ENCODE measurements at places on chromosomes 12 and 14.

DNA sequence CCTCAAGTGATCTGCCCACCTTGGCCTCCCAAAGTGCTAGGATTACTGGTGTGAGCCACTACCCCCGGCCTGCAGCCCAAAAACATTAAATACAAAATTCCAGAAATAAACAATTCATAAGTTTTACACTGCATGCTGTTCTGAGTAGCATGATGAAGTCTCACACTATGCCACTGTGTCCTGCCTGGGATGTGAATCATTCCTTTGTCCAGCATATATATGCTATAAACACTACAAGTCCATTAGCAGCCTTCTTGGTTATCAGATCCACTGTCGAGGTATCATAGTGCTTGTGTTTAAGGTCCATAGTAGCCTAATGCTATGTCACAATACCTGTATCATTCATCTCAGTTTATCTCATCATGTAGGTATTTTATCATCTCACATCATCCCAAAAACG, 15.9 kb downstream of the INTS13 start:
- DNase-seq = no peak

DNA sequence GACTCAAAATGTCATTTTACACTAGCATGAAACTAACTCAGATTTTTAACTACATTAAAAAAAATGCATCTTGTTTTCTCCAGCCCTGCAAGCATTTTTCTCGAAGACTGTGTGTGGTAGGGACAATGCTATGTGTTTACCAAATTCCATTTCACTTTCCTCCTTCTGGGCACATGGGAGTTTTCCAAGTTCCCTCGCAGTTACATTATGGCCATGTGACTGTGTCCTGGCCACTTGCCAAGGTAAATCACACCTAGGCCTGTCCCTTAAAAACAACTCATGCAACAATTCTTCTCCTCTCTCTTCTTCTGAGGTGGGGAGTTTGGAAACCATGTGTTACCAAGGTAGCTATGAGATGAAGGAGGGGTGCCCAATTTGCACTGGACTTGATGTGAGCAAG, 108.7 kb downstream of the SYT10 start:
- DNase-seq = no peak

- DNase-seq = no peak
These were observed 46.7 kb upstream of the CORO1C start for GRCh38 chr12:108778053-108778452.

- DNase-seq = no peak
These were observed 21.1 kb upstream of the AKAP6 start for GRCh38 chr14:32307881-32308582.

- peak; percentile 81 for DNase-seq
These were observed 15.4 kb downstream of the SELPLG start for GRCh38 chr12:108618079-108618952.

- DNase-seq = no peak
These were observed 17.2 kb downstream of the ADCY6 start for GRCh38 chr12:48771588-48772112.

- no peak for DNase-seq
These were observed 44.7 kb downstream of the SLC5A8 start for GRCh38 chr12:101165319-101165718.

GRCh38 chr14:58918066-58918738, 270.3 kb upstream of the DAAM1 start:
- DNase-seq = no peak

- no peak for DNase-seq
These were observed 479.1 kb downstream of the ATP23 start for GRCh38 chr12:58420503-58420902.

GRCh38 chr14:79017561-79017960, 847.4 kb downstream of the NRXN3 start:
- no peak for DNase-seq

DNA sequence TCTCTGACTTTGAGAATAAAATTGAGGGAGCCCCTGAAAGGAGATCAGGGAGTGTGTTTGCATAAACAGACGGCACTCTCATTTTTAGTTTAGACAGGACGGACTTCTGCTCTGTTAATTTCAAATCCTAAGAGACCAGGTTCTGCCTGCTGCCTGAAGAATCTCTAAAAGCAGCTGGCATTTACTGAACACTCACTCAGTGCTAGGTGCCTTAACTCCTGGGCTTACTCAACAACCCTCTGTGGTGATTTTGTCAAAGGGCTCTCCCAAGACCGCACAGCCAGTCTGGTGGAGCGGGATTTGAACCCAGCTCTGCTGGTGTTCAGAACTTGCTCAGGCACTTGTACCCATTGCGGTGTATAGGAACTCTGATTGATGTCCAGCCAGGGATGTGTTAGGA, 2.2 kb downstream of the ORAI1 start:
- no peak for DNase-seq

DNA sequence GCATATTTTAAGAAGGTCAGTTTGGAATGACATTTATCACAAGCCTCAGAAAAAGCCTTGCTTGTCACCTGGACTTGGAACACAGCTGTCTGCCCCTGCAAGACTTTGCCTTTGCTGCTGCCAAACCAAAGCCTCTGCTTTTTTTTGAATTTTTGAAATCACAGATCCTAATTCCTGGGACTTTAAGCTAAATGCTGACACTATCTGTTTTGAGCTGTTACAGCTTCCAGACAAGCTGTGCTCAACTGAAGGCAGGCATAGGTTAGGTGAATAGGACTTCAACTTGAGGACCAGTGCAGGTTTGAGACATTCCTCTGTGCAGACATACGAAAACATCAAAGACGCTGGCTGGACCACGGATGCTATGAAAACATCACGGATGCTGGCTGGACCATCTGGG, 11.3 kb upstream of the CDKN3 start:
- no peak for DNase-seq

DNA sequence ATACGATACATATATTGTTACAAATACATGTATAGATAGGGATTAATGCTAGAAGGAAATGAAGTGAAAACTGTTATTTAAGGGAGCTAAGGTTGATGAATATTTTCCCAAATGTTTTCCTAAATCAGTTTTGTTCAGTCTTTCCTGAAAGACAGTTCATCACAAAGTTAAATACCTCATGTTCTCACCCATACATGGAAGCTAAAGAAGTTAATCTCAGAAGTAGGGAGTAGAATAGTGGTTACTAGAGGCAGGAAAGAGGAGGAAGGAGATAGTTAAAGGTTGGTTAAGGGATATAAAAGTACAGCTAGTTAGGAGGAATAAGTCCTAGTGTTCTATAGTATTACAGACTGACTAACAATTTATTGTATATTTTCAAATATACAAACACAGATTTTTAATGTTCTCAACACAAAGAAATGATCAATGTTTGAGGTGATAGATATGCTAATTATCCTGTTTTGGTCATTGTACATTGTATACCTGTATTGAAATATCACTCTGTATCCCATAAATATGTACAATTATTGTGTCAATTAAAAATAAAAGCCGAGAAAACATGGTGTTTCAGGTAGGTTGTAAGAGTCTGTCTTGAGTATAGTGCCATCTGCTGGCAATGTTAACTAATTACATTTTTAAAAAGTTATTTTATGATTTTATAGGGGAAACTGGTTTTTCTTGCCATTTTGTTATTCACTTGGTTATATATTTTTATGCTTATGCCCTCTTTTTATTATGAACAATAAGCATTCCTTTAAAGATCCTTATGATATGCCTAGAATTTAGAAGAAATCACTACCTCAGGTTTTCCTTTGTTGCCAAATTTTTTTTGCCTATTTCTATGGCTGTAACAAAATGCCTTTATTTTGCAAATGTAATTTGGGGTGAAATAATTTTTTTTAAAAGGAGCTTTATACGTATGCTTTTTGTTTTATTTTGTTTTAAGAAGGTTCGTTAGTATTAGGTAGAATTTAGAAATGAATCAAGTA, 26.9 kb downstream of the ZDHHC17 start:
- no peak for DNase-seq

- no peak for DNase-seq
These were observed 8.6 kb downstream of the SETD1B start for GRCh38 chr12:121812320-121812871.

DNA sequence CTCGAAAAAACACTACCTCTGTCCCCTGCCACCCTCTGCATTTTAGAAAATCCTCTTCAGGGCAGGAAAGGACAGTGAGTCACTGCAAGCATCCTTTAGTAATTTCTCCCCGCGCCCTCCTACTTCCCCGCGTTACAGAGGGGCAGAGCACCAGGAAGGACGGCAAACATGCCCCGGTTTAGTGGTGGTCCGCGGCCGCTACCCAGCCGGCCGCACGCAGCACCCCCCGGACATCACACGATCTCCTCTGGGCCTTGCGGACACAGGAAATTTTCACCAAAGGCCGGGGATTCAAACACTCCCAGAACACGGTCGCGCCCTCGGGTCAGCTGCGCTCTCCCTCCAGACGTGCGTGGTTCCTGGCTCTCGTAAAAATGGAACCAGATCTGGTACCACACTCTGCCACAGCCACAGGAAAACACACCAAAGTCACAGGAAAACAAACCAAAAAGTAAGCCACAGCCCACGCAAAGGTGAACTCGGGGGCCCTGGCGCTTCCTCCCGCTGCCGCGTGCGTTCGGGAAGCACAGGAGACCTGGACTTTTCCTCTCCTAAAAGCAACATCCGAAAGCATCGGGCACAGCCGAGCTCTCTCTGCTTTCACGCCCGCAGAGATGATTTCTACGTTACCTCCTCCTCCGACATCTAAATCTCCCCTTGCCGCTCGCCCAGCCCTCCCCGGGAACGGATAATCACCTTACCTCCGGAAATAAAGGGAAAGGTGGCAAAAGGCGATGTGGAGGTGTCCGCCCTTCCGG, 839 bp downstream of the SLC38A1 start:
- DNase-seq = no peak

DNA sequence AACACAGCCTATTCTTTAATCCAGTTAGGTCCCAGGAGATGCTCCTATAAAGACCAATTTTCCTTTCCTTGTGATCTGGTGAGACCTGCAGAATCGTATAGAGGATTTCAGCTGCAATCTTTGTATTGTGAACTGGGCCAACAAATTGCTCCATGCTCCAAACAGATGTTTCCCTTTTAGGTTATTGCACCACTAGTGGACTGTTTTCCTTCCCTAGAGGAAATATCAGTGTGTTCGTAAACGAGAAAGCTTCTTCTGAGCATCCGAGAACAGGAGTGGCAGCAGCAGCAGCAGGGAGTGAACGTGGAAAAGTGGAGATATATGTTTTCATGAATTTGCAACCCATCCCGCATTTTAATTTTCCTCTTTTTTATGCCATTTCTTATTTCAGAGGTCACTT, 344.1 kb upstream of the PDE3A start:
- DNase-seq = no peak

- DNase-seq = no peak
These were observed 71.1 kb downstream of the TBC1D30 start for GRCh38 chr12:64895526-64895925.

DNA sequence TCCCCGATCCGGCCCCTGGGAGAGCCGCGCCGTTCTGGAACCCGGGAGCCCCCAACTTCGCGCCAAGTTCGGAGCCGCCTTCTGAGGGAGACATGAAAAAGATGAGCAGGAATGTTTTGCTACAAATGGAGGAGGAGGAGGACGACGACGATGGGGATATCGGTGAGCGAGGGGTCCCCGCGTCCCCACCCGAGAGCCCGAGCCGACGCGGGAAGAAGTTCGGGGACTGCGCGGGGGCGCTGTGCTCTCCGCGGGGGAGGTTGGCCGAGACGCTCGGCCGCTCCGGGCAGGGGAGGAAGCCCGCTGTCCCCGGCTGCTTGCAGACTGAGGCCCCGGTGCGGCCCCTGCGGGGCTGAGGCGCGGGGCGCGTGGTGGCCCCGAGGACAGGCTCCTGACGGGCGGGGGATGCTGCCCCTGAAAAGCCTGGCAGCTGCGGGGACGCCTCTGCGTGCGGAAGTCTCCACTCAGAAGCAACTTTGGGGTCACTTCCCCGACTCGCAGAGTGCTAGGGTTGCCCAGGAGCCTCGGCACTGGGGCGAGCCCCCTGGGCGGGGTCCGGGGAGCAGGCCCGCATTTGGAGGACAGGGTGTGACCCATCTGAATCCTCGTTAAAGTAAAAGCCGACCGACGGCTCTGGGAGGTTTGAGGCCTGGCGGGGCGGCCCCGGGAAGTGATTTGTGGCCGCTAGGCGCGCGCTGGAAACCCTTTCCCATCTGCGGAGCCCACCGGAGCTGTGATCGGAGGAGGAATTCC, 511 bp downstream of the ANO6 start:
- peak; percentile 57 for DNase-seq

DNA sequence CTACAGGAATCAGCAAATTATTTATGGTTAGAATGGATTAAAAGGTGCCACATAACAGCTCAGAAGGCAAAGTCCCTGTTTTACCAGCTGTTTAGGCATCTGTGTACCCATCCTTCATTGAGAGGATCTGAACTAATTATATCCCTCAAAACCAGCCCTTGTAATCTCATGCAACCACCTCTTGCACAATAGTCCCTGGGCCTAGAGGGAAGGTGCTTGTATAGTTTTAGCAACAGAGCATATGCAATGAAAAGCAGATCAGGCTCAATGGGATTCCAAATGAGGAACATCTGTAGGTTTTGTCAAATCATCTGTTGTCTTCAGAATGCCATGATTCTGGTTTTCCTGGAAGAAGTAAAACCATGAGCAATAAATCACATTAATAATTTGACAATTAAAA, 26.0 kb upstream of the GLIPR1L2 start:
- no peak for DNase-seq

DNA sequence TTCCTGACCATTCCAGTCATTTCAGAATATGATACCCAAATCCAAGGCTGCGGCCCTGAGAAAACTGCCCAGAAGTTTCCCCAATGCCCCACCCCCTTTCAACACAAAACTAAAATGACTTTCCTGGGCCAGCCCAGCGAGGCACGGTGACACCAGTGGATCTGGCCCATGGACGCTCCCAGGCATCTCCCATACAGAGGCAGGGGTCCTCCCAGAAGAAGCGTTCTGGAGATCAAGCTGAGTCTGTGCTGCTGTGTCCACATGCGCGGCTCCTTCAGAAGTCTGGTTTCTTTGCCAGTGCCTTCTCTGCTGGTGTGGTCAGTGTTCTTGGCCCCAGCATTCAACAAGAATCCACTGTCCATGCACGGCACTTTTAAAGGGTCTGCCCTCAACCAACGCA, 228.2 kb upstream of the SFSWAP start:
- no peak for DNase-seq

- no peak for DNase-seq
These were observed 20.0 kb downstream of the TMEM132C start for GRCh38 chr12:128286970-128287369.

DNA sequence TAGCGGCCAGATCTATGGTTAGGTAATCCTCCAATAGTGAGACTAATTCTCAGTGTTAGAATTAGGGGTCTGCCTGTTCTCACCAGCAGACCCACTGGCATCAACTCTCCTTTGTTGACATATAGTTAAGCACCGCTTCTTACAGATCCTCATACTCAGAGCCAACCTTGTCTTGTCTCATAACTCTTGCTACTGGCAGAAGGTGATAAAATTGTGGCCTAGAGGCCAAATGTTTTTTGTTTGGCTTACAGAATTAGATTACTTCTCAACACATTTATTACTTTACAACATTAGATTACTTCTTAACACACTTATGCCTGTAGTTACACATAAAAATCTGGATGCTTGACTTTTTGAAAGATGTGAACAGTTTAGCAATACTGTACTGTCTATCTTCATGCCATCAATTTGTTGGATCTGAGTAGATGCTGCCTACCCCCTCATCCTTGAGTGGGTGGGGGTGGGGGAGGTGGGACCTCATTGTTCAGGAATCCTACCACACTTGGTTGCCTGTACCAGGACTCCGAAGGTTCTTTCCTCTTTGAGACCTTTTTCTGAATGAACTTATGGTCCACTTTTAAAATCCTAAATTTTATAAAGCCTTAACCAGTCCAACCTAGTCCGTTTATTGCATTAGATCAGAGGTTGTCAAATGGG, 7.0 kb downstream of the MTHFD1 start:
- no peak for DNase-seq

GRCh38 chr14:50677527-50678063, 9.5 kb upstream of the SAV1 start:
- DNase-seq = no peak

GRCh38 chr12:110270125-110270962, 10.7 kb upstream of the ATP2A2 start:
- DNase-seq = no peak
